Activated CD8-positive, alpha-beta memory T cell treated with anti-CD3 and anti-CD28 coated beads for 48 hours (primary cell): ENCODE measurements at places on chromosomes 13 and 19.

DNA sequence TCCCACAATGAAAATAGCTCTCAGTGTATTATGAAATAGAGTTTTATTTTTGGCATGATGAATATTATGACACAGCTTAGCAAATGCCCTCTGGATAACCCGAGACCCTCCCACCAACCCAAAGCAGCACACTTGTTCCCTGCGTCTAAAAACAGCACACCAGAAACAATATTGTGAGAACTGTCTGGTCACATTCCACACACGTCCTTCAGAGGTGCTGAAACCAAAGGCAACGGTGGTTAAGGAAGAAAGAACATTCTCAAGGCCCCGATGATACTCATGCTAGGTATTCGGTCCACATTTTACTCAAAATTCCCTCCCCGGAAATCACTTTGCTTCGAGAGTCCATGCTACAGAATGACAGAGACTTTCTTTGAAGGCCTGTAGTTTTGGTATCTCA is 156.7 kb downstream of the SLC7A1 start:
- no peak for DNase-seq

DNA sequence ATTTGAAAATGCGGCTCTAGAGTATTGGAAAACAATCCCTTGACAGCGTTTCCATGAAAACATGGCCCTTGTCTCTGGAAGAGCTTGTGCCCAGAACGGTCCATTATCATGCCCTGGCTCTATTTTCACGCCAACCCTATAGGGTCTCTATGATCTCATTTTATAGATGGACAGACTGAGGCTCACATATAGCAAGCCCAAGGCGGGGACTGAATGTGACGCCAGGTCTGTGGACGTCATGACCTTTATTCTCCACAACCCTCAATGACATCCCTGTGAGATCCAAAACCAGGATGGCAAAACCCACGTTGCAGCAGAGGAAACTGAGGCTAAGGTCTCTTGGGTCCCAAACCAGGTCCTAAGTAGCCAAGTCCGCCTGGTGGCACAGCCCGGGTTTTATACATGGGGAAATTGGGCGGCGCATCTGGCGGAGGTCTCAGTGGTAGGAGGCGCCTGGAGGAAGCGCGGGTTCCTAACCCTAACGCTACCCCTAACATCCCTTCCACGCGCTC is 425 bp upstream of the COLGALT1 start:
- DNase-seq = no peak

DNA sequence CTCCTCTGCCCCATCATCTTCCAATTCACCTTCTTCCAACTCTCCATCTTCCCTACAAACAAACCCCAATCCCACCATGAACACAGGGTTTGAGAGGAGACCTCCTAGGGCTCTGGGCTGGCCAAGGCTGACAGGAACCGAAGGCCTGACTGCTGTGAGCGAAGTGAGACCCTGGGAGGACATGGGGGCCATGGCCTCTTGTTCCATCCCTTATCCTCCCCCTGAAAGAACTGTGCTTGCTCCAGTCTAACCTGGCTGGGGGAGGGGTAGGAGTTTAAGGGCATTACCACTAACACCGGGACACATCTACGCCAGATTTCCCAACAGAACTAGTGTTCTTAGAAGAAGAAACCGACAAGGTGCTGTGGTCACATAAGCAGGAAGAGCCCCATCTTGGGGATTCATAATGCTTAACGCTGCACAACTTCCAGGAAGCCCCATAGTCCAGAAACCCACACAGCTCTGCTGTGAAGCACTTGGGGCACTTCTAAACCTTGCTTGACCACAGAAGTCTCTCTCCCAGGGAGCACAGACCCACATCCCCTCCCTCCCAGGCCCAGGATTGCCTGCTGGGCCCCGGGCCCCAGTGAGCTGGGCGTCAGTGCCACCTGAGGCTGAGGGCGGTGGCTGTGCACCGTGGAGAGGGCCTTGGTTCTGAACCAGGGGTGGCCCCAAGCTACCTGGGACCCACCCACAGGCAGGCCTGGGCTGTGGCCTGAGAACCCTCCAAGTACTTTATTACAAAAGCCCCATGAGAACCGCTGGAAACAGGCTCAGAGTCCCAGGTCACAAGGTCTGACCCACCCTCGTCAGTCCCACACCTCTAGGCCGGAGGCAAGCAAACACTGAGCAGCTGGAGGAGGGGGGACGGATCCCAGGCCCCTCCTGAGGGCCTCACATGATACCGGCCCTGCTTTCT is 18.8 kb downstream of the ZC3H4 start:
- DNase-seq = peak; percentile 47

- DNase-seq = no peak
Observed at GRCh38 chr19:7000333-7000732, 20.9 kb downstream of the MBD3L2B start.

GRCh38 chr19:6219586-6220290 is 60.0 kb downstream of the MLLT1 start:
- DNase-seq = no peak

- no peak for DNase-seq
Observed at GRCh38 chr13:94548821-94549231, 47.1 kb downstream of the TGDS start.

GRCh38 chr19:42363614-42364346 is 26.3 kb downstream of the CNFN start:
- no peak for DNase-seq

DNA sequence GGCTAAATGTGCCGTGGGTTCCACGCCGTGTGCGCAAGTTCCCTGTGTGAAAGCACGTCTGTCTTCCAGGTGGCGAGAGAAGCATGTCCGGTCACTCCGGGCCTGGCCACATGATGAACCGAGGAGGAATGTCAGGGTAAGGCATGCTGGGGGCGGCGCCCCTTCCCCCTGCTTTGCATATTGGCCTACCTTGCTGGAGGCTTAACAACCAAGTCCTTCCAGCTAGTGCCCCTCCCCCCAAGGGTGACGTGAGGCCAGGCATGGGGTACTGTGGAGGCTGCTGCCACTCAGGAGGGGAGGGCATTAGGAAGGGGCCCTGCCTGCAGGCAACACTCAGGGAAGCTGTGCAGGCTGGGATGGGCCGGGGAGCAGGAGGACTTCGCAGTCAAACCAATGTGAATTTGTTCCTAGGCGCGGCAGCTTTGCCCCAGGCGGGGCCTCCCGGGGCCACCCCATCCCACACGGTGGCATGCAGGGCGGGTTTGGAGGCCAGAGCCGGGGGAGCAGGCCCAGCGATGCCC is 12.5 kb downstream of the MICOS13 start:
- no peak for DNase-seq

DNA sequence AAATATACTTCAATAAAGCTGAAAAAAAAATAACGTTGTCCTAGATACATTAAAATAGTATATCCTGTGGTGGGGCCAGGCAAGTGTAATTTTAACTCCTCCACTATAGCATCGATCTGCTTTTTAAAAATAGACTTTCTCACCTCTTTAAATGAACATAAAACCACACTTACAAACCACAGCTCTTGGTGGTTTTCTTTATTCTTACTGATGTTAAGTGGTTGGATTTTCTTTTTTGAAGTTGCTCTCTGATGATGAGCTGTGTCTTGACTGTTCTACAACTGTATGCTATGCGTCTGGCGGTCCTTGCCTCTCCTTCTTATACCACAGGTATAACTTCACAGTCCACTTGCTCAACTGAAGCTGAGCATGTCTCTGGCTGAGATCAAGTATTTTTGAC is 721.5 kb upstream of the KLHL1 start:
- no peak for DNase-seq

GRCh38 chr19:42433503-42434260 is 6.5 kb upstream of the LIPE start:
- DNase-seq = no peak

- DNase-seq = no peak
Observed at GRCh38 chr19:39735688-39736087, 2.1 kb downstream of the CLC start.

GRCh38 chr13:30276178-30276577 is 31.2 kb downstream of the KATNAL1 start:
- DNase-seq = no peak

DNA sequence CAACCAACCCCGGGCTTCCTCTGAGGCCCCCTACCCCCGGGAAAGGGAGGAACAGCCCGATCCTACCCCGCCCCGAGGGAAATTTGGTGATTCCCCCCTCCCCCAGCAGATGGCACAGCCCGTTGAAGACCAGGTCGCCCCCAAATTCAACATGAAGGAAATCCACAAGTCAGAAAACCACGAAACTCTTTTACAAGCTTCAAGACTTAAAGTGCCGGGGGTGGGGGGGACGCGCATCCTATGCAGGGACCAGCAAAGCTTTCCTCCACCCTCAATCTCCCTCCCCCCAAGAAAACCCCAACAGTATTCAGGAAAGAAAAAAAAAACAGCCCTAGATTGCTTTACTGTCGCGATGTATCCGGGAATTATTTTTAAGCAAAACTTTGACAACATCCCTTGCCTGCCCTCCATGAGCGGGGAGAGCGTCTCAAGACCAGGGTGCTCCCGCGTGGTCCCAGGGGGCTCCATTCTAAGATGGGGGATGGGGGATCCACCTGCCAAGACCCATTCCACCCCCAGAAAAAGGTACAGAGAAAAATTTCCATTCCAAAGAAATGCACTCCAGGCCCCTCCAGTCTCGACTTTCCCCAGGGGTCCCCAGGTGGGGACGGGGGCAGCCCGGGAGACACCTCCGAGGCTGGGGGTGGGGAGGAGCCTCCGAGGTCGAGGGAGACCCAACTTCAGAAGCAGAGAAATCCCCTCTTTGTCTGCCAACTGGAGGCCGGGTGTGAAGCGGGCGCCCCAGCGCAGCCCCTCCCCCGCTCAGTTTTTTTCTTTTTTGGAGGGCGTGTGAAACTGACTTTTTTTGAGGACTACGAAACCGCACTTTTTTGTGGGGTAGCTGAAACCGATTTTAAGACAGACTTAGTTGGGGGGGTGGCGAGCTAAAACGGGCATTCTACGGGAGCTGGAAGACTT is 1.5 kb downstream of the TCF3 start:
- peak; percentile 43 for DNase-seq

DNA sequence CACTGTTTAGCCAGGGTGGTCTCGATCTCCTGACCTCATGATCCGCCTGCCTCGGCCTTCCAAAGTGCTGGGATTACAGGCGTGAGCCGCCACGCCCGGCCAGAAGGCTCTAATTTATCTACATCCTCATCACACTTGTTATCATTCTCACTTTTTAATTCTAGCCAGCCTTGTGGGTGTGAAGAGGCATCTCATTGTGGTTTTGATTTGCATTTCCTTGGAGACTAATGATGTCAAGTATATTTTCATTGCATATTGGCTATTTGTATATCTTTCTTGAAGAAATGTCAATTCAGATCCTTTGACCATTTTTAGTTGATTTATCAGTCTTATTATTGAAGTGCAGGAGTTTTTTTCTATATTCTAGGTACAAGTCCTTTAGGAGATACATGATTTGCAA is 27.7 kb upstream of the HIF3A start:
- DNase-seq = no peak

DNA sequence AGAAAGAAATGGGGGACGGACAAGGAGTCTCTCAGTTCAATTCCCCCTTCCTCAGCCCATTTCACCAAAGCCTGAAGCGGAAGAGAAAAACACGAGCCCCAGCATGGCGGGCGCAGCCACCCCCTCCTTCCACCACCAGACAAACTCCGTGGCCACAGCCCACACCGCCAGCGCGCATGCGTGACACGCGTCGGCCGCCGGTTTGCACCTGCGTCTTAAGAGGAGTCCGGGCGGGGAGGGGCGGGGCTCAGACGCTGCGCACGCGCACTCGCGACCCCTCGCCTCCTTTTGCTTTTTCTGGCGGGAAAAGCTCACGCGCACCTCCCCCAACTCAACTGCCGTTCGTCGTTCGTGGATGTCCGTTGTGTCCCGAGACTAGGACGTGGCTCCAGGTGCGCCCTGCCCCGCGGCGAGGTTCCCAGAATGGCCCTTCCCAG is at the start of gene KASH5:
TSS of gene KASH5 (plus strand) at position 314 of the 437 bp plus-strand sequence. CDS start 2,635 bp downstream, outside the sequence.
- peak; percentile 75 for DNase-seq

GRCh38 chr19:32287811-32288227 is 57.6 kb upstream of the ZNF507 start:
- DNase-seq = no peak

DNA sequence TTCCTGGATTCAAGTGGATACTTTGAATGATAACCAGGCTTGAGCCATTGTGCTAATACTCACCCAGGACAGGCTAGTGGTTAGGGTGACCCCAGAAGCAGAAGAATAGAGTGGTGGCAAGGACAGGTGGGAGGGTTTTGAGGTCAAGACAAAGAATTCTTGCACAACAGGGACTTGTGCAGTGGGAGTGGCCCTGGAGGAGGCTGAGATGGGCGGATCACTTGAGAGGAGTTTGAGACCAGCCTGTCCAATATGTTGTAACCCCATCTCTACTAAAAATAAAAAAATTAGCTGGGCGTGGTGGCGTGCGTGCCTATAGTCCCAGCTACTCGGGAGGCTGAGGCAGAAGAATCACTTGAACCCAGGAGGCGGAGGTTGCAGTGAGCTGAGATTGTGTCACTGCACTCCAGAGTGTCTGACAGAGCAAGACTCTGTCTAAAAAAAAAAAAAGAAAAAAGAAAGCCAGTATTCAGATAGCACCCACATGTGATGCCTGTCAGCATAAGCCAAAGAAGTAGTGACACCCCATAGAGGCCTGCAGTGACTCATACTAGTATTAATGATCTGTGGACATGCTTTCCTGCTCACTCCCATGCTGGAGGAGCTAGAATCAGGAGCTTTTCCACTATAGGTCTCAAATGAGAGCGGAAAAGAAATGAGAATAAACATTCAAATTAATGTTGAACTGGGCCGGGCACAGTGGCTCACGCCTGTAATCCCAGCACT is 78.7 kb downstream of the RNF17 start:
- no peak for DNase-seq

GRCh38 chr19:40639638-40639982 is 38.4 kb downstream of the LTBP4 start:
- DNase-seq = no peak

DNA sequence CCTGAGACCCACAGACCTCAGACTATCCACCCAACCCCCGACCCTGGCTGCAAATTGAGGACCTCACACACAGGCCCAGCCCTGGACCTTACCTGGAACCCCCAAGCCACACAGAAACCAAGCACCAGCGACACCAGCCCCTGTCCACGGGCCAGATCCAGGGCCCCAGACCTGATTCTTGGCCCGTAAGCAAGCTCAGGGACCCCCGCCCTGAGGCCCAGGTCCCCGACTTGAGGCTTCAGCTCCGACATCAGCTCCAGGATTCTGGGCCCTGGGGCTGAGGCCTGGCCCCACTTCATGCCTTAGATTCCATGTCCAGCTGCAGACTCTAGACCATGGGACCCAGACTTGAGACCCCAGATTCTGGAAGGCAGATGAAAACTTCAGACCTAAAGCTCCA is 6.3 kb downstream of the TTYH1 start:
- no peak for DNase-seq

GRCh38 chr13:31115616-31116015 is 46.1 kb downstream of the HSPH1 start:
- DNase-seq = no peak

GRCh38 chr13:20446900-20447299 is 78.8 kb downstream of the CRYL1 start:
- DNase-seq = no peak
